ENCODE measurements at places on chromosomes 2 and 18. TPM values are rescaled to one million over a fixed set of nuclear protein-coding genes. Genes with fewer than 3 reads are reported as not detected.

Gene RANBP2
- total RNA-seq = 72.4 TPM

Gene CCDC74B
- 0.94 TPM for total RNA-seq

Gene ZNF521
- total RNA-seq = not detected

Gene GULP1
- not detected for total RNA-seq

Gene KCNS3
- 0.16 TPM for total RNA-seq

Gene AFF3
- 1.4 TPM for total RNA-seq

Gene CREG2
- not detected for total RNA-seq

Gene DNER
- not detected for total RNA-seq

Gene DUSP19
- total RNA-seq = 1.6 TPM

Gene HOXD9
- not detected for total RNA-seq

DNA sequence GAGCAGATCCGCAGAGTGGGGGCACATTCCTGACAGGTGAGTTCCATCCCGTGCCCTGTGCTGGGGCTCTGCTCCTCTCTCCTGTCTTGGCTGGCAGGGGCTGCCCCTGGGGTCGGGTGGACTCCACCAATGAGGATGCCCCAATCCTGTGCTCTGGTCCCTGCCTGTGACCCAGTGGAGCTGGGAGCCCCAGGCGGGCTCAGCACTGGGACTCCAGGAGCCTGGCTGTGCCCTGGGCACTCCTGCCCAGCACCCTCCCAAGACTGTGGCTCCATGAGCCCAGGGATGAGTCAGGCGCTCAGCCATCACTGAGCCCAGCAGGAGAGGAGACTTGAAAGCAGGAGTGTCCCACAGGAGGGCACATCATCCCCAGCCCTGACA is 53.9 kb downstream of the MBP start:
- H3K36me3 ChIP-seq = peaks cover 61% of the 10 kb centered on the region
- no peak overlapping the region for H3K27ac ChIP-seq
- H3K4me3 ChIP-seq = no peak overlapping the region
- H3K27me3 ChIP-seq = no peaks in the 10 kb centered on the region
- H3K4me1 ChIP-seq = peaks cover 41% of the 10 kb centered on the region

DNA sequence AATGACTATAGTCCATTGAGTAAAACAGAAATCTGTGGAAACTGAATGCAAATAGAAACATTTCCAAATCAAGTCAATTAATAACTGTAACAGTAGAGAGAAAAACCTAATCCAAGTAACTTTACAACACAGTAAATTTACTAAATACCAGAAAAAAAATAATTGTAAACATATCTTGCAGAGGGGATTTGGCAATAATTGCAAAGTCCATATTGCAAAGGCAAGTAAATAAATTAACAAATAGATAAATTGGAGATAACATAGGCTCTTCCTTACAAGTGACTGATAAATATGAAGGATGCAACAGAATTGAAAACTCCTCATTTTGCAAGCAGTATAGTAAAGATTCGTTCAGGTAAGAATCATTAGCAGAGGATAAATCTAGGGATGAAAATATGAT is 65.0 kb downstream of the SMC6 start:
- H3K36me3 ChIP-seq = peaks cover 46% of the 10 kb centered on the region
- H3K27ac ChIP-seq = no peak overlapping the region
- no peaks in the 10 kb centered on the region for H3K4me1 ChIP-seq
- H3K4me3 ChIP-seq = no peak overlapping the region

- no peaks in the 10 kb centered on the region for H3K36me3 ChIP-seq
- H3K27me3 ChIP-seq = no peaks in the 10 kb centered on the region
- H3K4me1 ChIP-seq = no peaks in the 10 kb centered on the region
These were observed 605.2 kb downstream of the NR4A2 start for GRCh38 chr2:155727187-155727895.

GRCh38 chr2:6831229-6831628 is 34.5 kb downstream of the CMPK2 start:
- no peak overlapping the region for H3K4me3 ChIP-seq
- DNase-seq = no peak
- H3K27ac ChIP-seq = no peak overlapping the region
- peaks cover 40% of the 10 kb centered on the region for H3K36me3 ChIP-seq
- peaks cover 31% of the 10 kb centered on the region for H3K4me1 ChIP-seq

- no peak for DNase-seq
- no peak overlapping the region for H3K27ac ChIP-seq
- H3K36me3 ChIP-seq = no peaks in the 10 kb centered on the region
- H3K27me3 ChIP-seq = no peaks in the 10 kb centered on the region
- no peak overlapping the region for H3K4me3 ChIP-seq
These were observed 598.4 kb downstream of the MBD2 start for GRCh38 chr18:53625997-53626599.

DNA sequence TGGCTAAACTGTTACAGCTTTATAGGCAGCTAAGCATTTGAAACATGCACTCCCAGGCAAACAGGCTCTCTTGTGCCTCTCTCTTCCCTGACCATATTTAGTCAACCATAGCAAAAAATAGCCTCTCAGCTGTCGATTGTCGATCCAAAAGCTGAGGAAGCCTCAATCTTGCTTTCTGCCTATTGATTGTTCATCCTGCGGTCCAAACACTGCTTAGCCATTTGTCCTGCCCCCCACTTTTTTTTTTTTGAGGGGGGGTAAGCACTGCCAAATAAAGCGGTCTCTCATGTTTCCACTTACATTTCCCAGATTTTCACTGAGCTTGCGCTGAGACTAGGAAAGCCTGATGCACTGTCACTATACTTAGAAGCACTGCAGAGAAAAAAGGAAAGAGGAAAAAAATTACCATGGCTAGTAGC is 90.8 kb downstream of the MIB1 start:
- H3K4me3 ChIP-seq = no peak overlapping the region
- no peak for DNase-seq
- peaks cover 3% of the 10 kb centered on the region for H3K36me3 ChIP-seq
- H3K27me3 ChIP-seq = no peaks in the 10 kb centered on the region
- no peak overlapping the region for H3K27ac ChIP-seq

GRCh38 chr2:238290715-238291549 is 2.5 kb upstream of the PER2 start:
- no peaks in the 10 kb centered on the region for H3K36me3 ChIP-seq
- H3K27ac ChIP-seq = no peak overlapping the region
- peaks cover 25% of the 10 kb centered on the region for H3K4me1 ChIP-seq
- H3K4me3 ChIP-seq = no peak overlapping the region
- DNase-seq = no peak
- H3K27me3 ChIP-seq = peaks cover 4% of the 10 kb centered on the region

- no peaks in the 10 kb centered on the region for H3K36me3 ChIP-seq
- no peak for DNase-seq
- H3K4me3 ChIP-seq = no peak overlapping the region
- H3K4me1 ChIP-seq = no peaks in the 10 kb centered on the region
- no peaks in the 10 kb centered on the region for H3K27me3 ChIP-seq
These were observed 164.4 kb downstream of the SOCS6 start for GRCh38 chr18:70453058-70453775.

DNA sequence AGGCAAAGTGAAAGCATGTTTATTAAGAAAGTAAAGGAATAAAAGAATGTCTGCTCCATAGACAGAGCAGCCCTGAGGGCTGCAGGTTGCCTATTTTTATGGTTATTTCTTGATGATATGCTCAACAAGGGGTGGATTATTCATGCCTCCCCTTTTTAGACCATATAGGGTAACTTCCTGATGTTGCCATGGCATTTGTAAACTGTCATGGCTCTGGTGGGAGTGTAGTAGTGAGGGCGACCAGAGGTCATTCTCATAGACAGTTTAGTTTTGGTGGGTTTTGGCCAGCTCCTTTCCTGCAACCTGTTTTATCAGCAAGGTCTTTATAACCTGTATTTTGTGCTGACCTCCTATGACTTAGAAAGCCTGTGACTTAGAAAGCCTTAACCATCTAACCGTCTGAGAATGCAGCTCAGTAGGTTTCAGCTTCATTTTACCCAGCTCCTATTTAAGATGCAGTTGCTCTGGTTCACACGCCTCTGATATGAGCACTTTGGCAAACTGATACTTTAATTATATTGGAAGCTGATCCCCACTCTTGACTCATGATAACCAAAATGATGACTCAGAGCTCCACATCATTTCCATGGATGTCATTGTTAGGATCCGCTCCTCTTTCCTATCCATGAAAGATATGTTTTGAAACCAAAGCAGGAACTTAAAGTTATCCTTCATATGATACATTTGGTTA is 14.5 kb upstream of the ERMN start:
- no peaks in the 10 kb centered on the region for H3K27me3 ChIP-seq
- H3K27ac ChIP-seq = no peak overlapping the region
- peaks cover 42% of the 10 kb centered on the region for H3K36me3 ChIP-seq
- H3K4me1 ChIP-seq = peaks cover 9% of the 10 kb centered on the region
- DNase-seq = no peak
- no peak overlapping the region for H3K4me3 ChIP-seq

DNA sequence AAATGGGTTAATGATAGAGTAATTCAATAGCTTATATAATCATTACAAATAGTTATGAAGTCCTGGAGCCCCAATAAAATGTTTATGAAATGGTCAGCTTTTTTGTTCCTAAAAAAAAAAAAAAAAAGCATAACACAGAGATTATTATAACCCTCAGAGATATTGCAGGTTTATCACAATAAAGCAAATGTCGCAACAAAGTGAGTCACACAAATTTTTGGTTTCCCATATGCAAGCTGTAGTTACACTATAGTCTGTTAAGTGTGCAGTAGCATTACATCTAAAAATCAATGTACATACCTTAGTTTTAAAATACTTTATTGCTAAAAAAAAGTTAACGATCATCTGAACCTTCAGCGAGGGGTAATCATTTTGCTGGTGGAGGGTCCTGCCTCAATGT is 20.0 kb downstream of the WDFY1 start:
- H3K27me3 ChIP-seq = no peaks in the 10 kb centered on the region
- no peak for DNase-seq
- H3K4me1 ChIP-seq = peaks cover 39% of the 10 kb centered on the region
- H3K4me3 ChIP-seq = no peak overlapping the region

- no peaks in the 10 kb centered on the region for H3K4me1 ChIP-seq
- H3K4me3 ChIP-seq = no peak overlapping the region
- peaks cover 16% of the 10 kb centered on the region for H3K27me3 ChIP-seq
- no peak for DNase-seq
- no peak overlapping the region for H3K27ac ChIP-seq
These were observed 167.9 kb downstream of the IRS1 start for GRCh38 chr2:226631671-226632070.

GRCh38 chr18:54825601-54826344 is 2.5 kb upstream of the RAB27B start:
- H3K4me3 ChIP-seq = no peak overlapping the region
- H3K27me3 ChIP-seq = peaks cover 39% of the 10 kb centered on the region
- H3K36me3 ChIP-seq = no peaks in the 10 kb centered on the region
- H3K27ac ChIP-seq = no peak overlapping the region

GRCh38 chr18:61771861-61772260 is 120.9 kb downstream of the RNF152 start:
- DNase-seq = no peak
- no peak overlapping the region for H3K27ac ChIP-seq
- no peaks in the 10 kb centered on the region for H3K36me3 ChIP-seq
- no peak overlapping the region for H3K4me3 ChIP-seq
- no peaks in the 10 kb centered on the region for H3K4me1 ChIP-seq

DNA sequence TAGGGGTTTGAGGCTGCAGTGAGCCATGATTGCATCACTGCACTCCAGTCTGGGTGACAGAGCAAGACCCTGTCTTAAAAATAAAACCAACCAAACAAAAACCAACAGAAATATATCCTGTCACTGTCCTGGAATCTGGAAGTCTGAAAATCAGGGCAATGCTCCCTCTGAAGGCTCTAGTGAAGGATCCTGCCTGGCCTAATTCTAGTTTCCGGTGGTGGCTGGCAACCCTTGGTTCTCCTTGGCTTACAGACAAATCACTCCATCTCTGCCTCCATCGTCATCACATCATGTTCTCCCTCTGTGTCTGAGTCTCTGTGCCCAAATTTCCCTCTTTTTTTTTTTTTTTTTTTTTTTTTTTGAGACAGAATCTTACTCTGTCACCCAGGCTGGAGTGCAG is 15.9 kb upstream of the VPS4B start:
- H3K4me3 ChIP-seq = no peak overlapping the region
- peaks cover 4% of the 10 kb centered on the region for H3K4me1 ChIP-seq
- no peaks in the 10 kb centered on the region for H3K36me3 ChIP-seq
- H3K27me3 ChIP-seq = peaks cover 32% of the 10 kb centered on the region
- DNase-seq = no peak

DNA sequence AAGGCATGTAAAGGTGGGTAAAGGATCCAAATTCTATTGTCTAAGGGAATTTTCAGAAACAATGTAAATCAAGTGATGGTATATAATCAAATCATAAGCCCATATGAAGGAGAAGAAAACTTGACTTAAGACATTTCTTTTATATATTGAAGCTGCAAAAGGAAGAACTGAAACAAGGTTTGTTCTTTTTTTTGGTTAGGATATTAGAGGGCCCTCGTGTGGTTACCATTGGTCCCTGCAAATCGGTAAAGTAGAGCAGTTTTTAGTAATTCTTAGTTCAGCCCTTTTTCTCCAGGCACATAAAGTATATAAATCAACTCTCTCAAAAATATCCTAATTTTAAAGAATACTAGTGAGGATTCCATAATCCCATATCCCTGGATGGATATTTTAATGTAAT is 105.6 kb upstream of the STK17B start:
- H3K4me3 ChIP-seq = no peak overlapping the region
- H3K27me3 ChIP-seq = no peaks in the 10 kb centered on the region

GRCh38 chr2:119496682-119497081 is 27.6 kb downstream of the SCTR start:
- no peak overlapping the region for H3K27ac ChIP-seq
- peaks cover 14% of the 10 kb centered on the region for H3K27me3 ChIP-seq
- DNase-seq = no peak
- H3K4me1 ChIP-seq = no peaks in the 10 kb centered on the region

- H3K27ac ChIP-seq = no peak overlapping the region
- no peaks in the 10 kb centered on the region for H3K4me1 ChIP-seq
- H3K36me3 ChIP-seq = no peaks in the 10 kb centered on the region
- DNase-seq = no peak
- H3K4me3 ChIP-seq = no peak overlapping the region
- no peaks in the 10 kb centered on the region for H3K27me3 ChIP-seq
These were observed 149.0 kb downstream of the ADCYAP1 start for GRCh38 chr18:1053331-1054315.

- peaks cover 6% of the 10 kb centered on the region for H3K36me3 ChIP-seq
- no peaks in the 10 kb centered on the region for H3K27me3 ChIP-seq
- no peak overlapping the region for H3K4me3 ChIP-seq
- no peak overlapping the region for H3K27ac ChIP-seq
These were observed 50.4 kb upstream of the KCNG2 start for GRCh38 chr18:79747156-79747845.

- DNase-seq = no peak
- H3K36me3 ChIP-seq = no peaks in the 10 kb centered on the region
- H3K4me1 ChIP-seq = peaks cover 27% of the 10 kb centered on the region
- no peak overlapping the region for H3K4me3 ChIP-seq
- no peak overlapping the region for H3K27ac ChIP-seq
- H3K27me3 ChIP-seq = no peaks in the 10 kb centered on the region
These were observed 21.5 kb upstream of the TNP1 start for GRCh38 chr2:216881411-216881810.
